Activated T-cell treated with anti-CD3 and anti-CD28 coated beads, Interleukin-2, amount 50 U/mL, for 1 hour (primary cell): ENCODE measurements at places on chromosomes 12 and 14.
A peak's percentile ranks its signal among the peaks of the same experiment; 100 is the strongest.

DNA sequence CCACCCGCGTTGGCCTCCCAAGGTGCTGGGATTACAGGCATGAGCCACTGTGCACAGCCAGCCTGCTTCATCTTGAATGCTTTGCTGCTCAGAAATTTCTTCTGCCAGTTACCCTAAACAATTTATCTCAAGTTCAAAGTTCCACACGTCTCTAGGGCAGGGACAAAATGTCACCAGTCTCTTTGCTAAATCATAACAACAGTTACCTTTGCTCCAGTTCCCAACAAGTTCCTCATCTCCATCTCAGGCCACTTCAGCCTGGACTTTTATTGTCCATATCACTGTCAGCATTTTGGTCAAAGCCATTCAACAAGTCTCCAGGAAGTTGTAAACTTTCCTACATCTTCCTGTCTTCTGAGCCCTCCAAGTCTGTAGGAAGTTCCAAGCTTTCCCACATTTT is 159.5 kb upstream of the DYRK2 start:
- DNase-seq, result no peak

- DNase-seq, result no peak
Measured at GRCh38 chr14:102878970-102879460, 43.4 kb upstream of the AMN start.

DNA sequence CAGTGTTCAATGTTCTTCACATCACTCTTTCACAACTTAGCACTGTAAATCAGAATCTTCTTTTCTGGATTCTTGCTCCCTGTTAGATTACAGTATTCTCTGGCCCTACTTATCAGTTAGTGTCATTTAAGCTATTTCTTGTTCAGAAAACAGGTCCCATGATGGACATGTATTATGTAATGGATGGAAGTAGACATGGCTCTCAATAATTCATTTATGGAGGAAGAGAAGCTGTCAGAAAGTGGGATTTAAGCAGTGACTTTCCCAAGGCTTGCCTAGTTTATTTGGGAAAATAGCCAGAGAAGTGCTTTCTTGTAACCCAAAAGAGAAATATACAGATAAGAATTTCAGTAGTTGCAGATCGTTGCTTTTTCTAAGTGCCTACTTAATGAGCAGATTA is 1.6 kb downstream of the ERC1 start:
- DNase-seq, result no peak

DNA sequence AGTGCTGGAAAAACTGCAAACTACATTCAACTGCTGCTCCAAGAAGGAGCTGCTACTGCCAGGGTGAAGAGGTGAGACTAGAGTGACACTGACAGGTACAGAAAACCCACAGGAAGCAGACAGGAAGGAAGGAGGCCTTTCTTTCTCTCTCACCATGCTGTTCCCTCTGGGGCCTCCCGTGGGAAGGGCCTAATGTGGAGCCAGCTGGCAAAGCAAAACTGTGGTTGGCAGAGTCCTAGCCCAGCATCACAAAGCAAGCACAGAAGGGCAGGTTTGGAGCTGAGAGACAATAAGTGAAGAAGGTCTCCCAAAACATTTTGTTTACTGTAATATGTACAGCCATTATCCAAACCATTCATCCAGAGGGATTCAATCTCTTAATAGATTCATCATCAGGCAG is 122.5 kb upstream of the MAX start:
- no peak for DNase-seq

- no peak for DNase-seq
Measured at GRCh38 chr12:121678716-121679300, 9.4 kb upstream of the MORN3 start.

DNA sequence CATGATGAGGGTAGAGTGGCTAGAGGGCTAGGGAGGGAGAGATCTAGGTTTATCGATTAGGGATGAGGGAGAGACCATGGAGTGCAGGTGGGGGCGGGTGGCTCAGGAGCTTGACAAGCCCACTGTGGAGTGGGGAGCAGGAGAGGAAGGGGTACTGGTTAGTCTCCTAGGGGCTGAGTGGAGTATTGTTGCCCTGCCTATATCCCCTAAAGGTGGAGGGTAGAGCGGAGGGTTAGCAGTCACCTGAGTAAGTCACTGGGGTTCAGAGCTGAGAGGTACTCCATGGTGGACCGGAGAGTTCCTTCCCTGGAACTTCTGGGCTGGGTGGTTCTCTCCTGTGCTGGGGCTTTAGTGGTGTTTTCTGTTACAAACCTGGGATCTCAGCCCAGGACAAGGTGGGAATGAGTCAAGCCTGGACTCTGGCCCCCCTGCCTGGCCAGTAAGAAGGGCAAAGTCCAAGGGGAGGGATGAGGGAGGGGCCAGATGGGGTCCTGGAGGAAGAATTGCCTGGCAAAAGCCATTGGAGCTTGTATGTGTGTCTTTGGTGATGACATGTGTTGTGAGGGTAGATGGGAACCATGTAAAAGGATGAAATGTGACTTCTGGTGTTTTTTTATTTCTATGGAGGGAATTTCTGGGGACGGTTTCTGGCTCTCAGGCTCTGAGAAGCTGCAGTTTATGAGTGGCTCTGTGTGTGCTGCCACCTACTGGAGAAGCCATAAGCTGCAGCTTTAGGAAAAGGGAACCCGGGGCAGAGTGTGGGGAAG is at the start of gene CIDEB:
Gene CIDEB (minus strand): TSS at position 403 of the 767 bp plus-strand sequence. CDS start 119 bp downstream, at position 284.
- peak; percentile 61 for DNase-seq

GRCh38 chr12:93072340-93072739 is 143.2 kb upstream of the EEA1 start:
- DNase-seq, result no peak

- no peak for DNase-seq
Measured at GRCh38 chr12:10361622-10362021, 28.2 kb downstream of the KLRK1 start.

- no peak for DNase-seq
Measured at GRCh38 chr14:62001963-62002362, 239.7 kb downstream of the SNAPC1 start.

GRCh38 chr12:97375310-97375709 is 87.3 kb upstream of the RMST start:
- no peak for DNase-seq
